ELR (cell line): ENCODE measurements at places on chromosomes 6 and 20.

DNA sequence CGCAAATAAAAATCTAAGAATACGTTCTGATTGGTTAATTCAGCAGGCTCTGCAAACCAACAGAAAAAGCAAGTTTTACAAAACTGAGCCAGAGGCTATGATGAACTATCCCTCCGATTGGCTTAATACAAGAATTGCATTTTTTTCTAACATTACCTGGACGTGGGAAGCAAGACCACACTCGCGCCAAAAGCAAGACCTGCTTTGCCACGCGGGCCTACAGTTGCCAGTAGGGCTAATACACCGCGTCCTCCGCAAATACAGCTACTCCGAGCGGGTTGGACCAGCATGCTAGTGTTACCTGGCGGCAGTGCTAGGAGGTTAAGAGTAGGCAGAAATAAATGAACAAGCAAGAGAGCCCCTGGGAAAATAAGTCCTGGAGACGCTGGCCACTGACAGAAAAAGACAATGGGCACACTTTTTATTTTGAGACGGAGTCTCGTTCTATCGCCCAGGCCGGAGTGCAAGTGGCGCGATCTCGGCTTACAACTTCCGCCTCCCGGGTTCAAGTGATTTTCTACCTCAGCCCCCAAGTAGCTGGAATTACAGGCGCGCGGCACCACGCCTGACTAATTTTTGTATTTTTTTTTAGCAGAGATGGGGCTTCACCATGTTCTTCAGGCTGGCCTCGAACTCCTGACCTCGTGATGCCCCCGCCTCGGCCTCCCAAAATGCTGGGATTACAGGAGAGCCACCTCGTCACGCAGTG lies 131.9 kb upstream of the BTN3A2 start:
- peak; percentile 77 for DNase-seq

- DNase-seq, result no peak
Measured at GRCh38 chr6:40539853-40540252, 47.3 kb downstream of the LRFN2 start.

GRCh38 chr20:64189530-64189966 lies 25.3 kb downstream of the MYT1 start:
- no peak for DNase-seq

- no peak for DNase-seq
Measured at GRCh38 chr6:139748353-139749146, 374.1 kb upstream of the CITED2 start.
